ENCODE measurements at places on chromosomes 5 and 9.

GRCh38 chr5:136062366-136063274 is 33.8 kb downstream of the TGFBI start:
- no peak for DNase-seq

GRCh38 chr9:22169727-22170503 is 160.8 kb upstream of the CDKN2B start:
- DNase-seq = no peak

- no peak for DNase-seq
These were observed 270.2 kb downstream of the NTRK2 start for GRCh38 chr9:84939774-84940173.

GRCh38 chr5:76401801-76402250 is 1.3 kb upstream of the IQGAP2 start:
- DNase-seq = no peak

- DNase-seq = no peak
These were observed 3.6 kb upstream of the TMEM38B start for GRCh38 chr9:105690742-105691141.

- DNase-seq = no peak
These were observed 452.3 kb downstream of the ZSWIM6 start for GRCh38 chr5:61784341-61784740.

GRCh38 chr5:11509793-11510192 is 394.5 kb downstream of the CTNND2 start:
- DNase-seq = no peak

DNA sequence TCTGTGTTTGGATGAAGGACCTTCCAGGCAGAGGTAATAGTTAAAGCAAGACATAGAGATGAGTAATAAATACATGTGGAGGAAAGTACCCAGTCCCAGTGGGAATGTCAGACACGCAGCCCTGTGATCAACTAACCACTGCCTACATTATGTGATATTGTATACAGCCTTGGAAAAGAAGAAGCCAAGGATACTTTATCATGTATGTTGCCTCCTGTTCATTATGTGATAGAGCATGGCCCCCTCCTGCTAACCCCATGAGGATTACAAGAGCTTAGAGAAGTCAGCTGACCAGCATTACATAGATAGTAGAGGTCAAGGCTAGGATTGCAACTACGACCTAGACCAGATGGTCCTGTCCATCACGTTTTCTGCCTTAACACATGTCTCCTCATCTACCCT is 497.0 kb upstream of the TNC start:
- DNase-seq = no peak

GRCh38 chr5:179164331-179165311 is 104.4 kb downstream of the ZNF354C start:
- no peak for DNase-seq

GRCh38 chr9:37370282-37370681 is 52.2 kb upstream of the GRHPR start:
- DNase-seq = no peak

DNA sequence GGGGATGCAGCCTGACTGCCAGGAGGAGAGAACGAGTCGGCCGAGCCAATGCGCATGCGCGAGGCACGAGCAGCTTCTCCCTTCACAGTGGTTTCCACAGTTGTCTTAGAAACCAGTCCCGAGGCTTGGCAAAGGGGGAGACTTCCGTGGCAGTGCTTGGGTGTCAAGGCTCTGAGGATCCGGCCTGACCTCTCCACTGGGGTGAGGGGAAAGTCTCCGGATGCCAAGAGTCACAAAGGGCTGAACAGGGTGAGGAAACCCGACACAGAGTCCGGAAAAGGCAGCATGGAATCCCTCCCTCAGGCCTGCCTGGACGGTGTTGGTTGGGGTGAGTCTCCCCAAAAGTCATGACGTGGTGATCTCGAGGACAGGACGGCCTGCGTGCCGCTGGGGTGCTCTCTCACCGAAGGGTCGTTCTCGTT is 475.5 kb downstream of the SPATA31A7 start:
- no peak for DNase-seq

- DNase-seq = no peak
These were observed 49.6 kb downstream of the SERINC5 start for GRCh38 chr5:80206282-80206681.

DNA sequence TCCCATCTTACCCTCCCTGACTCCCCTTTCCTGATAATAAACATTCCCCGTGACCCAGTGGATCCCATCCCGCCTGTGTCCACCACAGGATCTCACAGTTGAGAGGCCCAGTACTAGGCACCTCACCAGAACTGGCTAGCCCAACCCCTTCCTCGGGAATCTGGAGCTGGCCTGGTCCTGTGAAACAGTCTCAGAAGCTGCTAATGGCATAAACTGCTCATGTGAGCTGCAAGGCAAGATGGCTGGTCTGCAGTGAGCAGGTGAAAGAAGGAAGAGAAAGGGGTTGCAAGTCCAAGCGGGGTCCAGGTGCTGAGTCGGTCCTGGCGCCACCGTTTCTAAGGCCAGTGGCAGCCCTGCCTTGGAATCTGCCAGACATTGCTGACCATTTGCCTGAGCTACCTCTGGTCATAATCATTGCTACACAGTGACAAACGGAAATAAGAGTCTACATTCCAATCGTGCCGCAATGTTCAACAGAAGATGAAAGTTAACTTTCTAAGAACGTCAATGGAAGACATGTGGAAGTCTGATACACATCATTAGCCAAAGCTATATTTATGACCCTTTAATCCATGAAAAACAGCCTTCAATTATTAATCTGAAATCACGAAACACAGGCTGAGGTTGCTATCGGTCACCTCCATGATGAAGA is 33.7 kb downstream of the DNAH5 start:
- DNase-seq = no peak

GRCh38 chr5:43422143-43422542 is 10.0 kb upstream of the CCL28 start:
- DNase-seq = no peak

GRCh38 chr9:108142504-108143201 is 653.1 kb upstream of the KLF4 start:
- peak; percentile 8 for DNase-seq

DNA sequence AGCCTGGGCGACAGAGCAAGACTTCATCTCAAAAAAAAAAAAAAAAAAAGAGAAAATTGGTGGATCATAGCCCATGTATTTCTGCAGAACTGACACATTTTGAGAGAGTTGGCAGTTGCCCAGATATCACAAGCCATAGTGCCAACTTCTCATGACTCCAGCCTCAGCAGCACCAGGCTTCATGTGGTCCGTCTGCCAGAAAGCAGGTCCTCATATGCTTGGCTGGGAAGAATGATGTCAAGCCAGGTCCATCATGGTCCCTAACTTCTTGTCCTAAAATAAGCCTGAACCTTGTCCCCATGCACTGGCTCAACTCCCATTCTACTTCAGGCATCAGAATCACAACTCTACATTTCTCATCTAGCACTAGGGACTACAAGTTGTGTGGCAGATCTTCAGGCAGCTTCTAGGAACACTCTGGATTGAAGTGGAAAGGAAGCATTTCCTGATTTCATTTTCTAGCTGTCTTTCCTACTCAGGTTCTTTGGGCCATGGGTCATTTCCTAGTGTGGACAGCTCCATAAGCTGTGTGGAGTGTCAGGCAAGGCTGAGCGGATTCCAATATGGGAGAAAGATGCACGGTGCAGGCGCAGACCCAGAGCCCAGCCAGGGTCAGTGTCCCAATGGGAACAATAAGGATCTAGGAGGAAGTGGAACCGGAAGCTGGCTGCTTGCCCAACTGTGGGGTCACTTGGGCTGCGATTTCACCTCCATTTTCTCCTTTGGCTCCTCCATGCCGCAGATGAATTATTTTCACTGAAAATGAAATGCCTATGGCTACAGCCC is 90.1 kb downstream of the LMNB1 start:
- no peak for DNase-seq

DNA sequence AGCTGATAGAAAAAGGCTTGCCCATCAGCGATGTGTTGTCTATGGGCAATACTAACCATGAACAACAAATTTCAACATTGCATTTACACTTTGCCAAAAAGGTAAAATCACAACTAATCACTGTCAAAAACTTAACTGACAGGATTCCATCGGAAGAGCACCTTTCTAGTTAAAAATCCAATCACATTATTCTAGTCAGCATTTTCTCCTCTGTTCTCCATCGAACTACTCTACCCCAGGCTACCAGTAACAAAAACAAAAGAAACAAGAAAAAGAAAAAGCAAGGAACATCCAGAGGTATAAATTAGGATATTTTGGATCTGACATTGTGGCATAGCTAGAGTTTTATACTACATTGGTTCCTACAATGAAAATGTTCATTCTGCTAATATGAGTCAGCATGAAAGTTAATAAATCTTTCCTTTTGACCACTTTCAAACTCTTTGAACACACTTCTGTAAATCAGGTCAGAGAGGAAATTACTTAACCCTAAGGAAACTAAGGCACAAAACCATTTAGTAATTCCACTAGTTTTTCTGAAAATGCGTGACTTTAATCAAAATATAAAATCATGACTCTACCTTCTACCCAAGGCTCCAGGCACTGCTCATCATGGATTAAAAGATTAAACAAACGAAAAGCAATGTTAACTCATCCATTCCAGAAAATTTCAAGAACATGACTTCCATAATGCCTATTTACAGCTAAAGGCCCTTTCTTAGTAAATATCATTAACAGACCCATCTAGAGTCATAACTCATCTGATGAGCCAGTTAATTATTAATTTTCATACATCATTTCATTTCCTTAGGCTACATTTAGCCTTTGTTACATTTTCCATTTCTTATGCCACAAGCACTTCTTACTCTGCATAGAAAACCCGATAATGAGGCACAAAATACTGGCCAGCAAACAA is 10.2 kb downstream of the GLIS3 start:
- no peak for DNase-seq

DNA sequence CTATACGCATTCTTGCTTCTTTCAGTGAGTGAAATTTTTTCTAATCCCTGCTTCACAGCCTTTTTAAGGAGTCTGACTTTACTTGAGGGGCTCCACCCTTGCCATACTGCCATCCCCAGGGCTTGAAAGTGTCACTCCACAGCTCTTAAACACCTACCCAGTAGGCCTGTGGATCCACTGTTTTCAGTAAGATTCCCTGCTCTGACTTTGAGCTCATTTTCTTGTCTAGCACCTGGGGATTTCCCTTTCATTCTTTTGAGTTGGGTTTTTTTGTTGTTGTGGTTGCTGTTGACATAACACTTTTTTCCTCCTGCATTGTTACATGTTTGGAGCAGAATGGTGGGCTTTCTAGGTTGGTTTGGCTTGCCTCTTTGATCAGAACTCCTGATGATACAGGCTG is 23.6 kb downstream of the SREK1IP1 start:
- DNase-seq = no peak

DNA sequence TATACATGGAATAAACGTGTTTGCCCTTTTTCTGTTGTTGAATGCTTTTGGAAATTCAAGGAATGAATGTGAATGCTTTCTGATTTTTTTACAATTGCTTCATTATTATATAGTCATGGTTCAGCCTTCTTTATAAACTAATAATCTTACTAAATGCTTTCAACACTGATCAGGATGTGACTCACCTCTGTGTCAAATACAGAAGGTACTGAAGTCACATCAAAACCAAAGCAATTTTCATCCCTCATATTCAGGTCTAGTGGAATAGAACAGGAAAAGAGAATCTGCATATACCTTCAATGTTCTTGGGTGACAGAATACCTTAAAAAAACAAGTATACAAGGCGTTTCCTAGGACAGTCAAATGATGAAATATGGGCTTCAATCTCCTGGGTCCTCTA is 170.7 kb downstream of the PDE4D start:
- no peak for DNase-seq

- DNase-seq = no peak
These were observed 338.6 kb upstream of the TNC start for GRCh38 chr9:115456515-115456914.

DNA sequence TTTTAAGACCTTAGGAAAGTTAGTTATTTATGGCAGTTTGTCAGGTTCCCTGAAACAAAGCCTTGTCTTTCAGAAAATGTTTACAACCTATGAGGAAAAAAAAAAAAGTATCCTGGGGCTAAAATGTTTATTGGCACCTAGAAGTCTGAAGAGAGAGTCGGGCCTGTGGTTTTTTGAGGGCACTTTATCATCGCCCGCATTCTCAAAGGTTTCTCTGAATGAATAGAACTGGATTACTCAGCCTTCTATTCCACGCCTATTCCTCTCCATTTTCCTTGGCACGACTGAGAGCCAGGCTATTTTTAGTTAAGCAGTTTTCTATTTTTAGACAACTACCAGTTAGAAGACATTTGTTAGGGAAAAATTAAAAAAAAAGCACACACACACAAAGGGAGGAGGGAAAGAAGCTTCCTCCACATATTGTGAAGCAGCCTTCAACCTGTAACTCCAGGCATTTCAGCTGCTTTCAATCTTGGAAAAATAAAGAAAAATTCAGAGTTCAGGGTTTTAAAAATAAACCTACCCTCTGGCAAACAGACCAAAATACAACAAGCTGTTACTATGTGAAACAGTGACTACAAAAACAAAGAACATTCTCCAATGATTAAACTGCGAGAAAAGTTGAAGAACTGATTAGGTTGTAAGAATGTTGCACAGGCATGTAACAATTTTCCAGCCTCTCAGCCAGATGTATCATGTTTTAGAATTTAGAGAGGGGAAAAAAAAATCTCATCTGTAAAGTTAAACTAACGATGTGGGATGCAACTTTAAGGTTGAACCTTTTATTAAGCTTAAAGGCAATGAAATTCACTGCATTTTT is 97.0 kb downstream of the MEF2C start:
- DNase-seq = no peak

DNA sequence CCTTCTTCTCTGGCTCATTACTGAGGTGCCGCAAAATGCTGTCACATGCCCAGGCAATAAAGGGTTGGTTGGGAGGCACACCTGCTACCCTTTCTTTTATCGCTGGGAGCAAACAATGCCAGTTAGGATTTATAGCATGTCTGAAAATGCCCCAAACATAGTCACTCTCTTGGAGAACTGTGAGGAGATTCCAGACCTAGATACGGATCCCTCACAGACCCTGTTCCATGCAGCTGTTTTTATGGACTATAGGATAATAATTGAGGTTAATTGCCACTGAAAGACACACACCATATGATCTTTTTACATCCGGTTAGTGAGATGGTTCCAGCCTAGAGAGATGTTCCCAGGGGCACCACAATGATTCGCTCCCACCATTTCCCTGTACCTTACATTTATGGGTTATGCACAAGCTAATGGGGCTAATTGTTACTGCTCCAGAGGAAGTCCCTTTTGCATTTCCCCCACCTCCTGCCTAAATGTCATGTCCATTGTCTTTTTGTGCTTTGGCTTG is 318.1 kb downstream of the PIK3R1 start:
- DNase-seq = no peak
